ENCODE measurements at places on chromosomes 13 and 19.

- DNase-seq, result no peak
These were observed 698 bp downstream of the KANK2 start for GRCh38 chr19:11196406-11197287.

DNA sequence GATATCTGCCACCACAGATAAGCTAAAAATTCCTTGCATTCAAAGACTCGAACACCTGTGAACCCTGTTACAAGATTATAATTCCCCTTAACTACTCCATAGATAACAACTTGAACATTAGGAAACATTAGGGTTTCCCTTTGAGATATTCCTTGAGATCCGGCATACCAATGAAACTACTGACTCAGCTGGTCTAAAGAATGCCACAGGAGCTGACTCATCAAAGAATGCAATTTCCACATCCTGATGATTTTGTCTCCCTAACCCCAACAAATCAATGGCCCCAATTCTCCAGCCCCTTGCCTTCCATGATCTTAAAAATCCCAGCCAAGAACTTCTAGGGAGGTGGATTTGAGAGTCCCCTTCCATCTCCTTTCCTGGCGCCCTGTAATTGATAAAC, 35.6 kb upstream of the ZNF599 start:
- no peak for DNase-seq

DNA sequence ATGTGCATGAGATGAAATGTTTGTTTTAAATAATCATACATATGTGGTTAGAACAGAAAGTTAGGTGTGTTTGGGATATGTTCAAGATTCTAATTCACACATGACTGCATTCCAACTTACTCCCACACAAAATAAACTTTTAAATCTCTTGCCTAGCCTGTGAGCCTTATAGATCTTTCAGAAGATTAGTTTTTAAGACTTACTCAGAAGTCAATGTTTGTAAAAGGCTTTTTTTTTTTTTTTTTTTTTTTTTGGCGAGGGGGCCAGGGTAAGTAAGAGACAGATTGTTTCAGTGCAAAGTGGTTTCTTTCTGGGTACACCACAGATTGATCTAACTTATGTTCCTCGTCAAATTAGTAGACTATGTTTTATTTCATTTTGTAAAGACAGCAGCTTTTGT, 39.1 kb downstream of the GPR180 start:
- no peak for DNase-seq

- DNase-seq, result no peak
These were observed 120.4 kb downstream of the ENOX1 start for GRCh38 chr13:43666403-43666802.

DNA sequence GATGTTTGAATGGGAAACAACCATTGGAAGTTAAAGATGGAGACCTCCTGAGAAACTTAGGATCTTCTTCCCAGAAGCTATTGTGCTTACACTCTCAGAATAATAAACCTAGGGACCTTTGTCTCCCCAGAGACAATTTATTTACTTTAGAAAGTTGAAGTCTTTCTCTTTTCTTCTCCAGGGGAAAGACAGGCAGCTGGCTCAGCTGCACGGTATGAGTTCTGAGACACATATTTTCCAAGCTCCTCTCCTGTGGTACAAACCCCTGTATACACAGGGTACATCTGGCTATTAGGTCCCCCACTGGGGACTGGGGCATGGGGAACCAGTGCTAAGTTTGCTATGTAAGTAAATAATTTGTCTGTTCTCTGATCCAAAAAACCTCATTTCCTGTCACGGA, 67.5 kb upstream of the POSTN start:
- DNase-seq, result no peak

DNA sequence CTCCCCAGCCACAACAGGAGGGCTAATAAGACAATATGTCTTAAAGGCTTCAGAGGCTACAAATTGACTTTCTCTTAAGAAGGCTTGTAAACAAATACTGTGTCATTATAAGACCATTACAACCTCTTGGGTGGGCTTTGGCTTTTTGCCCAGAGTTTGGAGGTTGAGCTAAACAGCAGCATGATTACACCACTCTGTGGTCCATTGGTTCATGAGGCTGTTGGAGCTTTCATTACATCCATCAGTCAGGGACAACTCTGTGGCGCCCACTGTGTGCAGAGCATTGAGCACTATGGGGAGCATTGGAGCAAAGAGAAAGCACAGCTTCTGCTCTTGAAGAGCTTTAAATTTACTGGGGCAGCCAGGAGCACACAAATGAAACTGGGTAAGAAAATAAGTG, 75.9 kb downstream of the TNFSF11 start:
- DNase-seq, result no peak

Data from CD4-positive, alpha-beta T cell treated with Interleukin-12 subunit alpha and Interleukin-12 subunit beta, for 1 hour (primary cell).